GM13977 (cell line): ENCODE measurements at places on chromosomes 11 and 22.

DNA sequence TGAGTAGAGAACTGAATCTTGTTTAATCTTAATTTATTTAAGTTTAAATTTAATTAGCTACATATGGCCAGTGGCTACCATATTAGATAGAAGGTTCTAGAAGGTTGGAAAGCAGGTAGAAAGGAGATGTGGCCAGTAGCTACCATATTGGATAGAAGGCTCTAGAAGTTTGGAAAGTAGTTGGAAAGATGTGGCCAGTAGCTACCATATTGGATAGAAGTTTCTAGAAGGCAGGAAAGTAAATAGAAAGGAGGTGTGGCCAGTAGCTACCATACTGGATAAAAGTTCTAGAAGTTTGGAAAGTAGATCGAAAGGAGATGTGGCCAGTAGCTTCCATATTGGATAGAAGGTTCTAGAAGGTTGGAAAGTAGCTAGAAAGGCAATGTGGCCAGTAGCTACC lies 2.2 kb downstream of the CRYBA4 start:
- DNase-seq: no peak

DNA sequence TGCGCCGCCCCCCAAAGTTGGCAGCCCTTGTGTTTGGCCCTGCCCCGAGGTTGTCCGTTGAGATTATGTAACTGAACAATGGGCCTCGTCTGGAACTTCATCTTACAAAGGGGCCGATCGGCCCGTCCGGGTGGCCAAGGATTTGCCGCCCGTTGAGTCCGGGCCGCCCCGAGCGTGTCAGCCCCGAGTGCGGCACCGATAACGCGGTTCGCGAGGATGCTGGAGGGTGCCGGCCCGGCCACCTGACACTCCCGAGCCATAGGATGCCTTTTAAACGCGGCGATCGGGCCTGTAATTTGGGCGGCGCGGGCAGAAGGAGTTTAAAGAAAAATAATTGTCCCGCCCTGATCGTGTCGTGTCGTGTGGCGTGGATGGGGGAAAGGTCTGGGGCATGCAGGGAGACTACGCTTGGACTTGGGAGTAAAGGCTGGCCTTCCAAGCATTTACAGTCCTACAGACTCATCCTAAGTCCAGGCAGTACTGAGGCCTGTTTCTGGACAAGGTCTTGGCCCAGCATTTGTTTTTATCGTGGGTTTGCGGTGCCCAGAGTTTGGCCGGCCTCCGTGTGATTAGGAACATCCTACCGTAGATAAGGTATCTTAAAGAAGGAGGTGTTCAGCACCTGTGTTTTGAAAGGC lies 1.3 kb downstream of the WEE1 start:
- no peak for DNase-seq

- no peak for DNase-seq
Observed at GRCh38 chr11:120020981-120021380, 116.9 kb downstream of the TRIM29 start.

GRCh38 chr11:46238967-46239800 lies 38.3 kb upstream of the CREB3L1 start:
- peak; percentile 92 for DNase-seq

DNA sequence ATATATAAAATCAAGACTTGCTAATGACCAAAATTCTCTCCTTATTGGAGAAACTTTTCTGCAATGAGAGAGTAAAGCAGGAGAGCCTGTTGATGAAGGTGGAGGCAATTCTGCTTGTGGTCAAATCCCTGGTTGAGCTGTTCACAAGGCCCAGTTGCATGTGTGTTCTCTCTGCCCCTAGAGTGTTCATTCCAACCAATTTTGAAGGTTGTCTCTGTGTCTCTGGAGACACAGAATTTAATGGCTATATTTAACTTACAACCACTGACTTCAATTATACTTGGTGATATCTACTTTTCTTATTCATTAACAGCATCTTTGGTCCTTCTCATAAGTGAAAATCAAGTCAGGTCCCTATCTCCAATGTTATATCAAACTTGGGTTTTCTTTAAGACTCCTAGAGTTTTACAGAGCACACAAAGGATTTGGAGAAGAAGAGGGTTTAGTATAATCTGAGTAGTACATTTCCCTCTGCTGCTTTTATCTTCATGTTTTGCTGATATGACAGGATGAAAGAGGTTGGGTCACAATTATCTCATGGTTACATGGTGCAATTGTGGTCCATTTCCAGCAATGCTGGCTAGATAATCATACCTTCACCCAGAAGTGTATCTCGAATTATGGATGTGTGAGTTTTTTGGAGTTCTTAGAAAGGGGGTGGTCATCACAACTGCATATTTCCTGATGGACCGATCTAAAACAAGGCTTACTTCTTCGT lies 4.0 kb downstream of the OOSP4A start:
- no peak for DNase-seq

DNA sequence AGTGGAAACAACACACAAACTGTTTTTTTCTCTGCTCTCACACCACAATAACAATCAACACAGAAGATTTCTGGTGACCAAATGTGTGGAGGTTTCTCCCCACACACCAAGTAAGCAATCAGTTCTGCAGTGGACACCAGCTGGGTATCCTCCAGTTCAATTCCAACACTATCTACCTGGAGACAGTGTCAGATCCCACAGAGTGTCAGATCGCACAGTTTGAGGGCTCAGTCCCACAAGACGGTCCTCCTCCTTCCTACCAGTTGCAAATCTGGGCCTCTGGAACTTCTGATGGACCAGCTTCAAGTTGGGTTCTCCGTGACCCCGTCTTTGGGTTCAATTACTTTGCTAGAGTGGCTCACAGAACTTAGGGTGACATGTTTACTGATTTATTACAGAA lies 9.0 kb downstream of the SWAP70 start:
- DNase-seq: no peak

DNA sequence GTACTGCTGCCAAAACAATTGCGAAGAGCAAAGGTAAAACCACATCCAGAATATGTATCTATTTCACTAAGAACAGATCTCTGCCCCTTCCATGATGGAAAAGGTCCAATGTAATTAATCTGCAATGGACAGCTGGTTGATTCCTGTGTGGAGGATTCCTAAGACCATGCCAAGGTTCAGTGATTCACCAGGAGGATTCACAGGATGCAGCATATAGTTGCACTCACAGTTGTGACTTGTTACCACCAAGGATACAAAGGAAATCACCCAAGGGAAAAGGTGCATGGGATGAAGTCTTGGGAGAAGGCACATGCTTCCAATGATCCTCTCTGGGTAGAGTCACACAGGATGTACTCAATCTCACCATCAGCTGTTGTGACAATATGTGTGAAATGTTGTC lies 35.1 kb upstream of the CUL5 start:
- DNase-seq: no peak

DNA sequence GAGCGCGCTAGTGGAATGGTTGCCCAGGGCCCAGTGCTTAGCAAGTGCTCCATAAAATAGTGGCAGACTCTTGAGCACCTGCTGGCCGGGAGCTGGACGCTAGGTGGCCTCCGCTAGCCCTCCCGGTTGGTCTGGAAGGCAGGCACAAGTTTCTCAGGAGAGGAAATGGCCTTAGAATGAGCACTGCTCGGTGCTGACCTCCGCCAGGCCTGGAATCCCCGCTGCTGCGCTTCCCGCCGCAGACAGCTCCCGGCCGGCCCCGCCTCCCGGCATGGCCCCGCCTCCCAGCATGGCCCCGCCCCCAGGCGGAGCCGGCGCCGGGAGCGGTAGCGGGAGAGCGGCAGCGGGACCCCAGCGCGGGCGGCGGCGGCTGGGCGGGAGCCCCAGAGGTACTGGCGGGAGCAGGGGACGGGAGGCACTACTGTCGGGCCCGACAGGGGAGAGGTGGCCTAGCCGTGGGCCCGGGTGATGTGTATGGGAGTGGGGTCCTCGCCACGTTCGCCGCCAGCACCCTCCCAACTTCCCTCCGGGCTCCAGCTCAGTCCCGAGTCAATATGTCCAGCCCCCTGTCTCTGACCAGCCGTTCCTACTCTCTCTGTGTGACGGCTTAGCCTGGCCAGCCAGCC lies at the start of gene SIPA1:
TSS of gene SIPA1 (plus strand) at position 308 of the 626 bp plus-strand sequence. CDS start 2,821 bp downstream, outside the sequence.
- peak; percentile 90 for DNase-seq

DNA sequence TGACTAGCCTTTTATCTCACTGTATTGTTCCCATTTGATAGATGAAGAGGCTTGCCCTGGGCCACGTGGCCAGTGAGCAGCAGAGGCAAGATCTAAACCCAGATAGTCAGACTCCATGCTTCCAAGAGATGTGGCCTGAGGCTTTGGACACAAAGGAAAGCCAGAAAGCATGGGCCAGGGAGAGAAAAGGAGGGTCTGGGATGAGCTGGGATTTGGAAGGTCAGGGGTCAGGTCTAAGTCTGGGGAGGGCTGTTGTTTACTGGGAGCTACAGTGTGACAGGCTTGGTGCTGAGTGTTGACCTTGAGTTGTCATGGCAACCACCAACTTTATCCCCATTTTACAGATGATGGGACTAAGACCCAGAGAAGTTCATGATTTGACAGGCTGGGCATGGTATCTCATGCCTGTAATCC lies 2.1 kb downstream of the SLC35E4 start:
- no peak for DNase-seq

DNA sequence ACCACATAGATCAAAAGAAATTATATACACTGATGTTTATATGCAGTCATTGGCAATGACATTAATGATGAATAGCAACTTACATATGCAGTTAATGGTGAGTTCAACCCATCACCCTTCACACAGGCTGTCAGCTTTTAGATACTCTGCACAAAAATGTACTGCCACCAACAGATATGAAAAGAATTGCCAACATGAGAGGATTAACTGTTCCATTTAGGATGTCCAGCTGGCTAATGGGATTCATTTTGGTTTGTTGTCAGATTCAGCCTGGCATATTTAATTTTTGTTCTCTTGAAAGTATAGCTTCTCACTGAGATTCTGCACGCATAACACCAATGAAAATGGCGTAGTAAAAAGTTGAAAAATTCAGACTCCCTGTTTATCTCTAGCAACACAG lies 554.0 kb upstream of the ARHGAP42 start:
- DNase-seq: no peak

GRCh38 chr11:79493555-79494171 lies 52.8 kb upstream of the TENM4 start:
- peak; percentile 81 for DNase-seq

DNA sequence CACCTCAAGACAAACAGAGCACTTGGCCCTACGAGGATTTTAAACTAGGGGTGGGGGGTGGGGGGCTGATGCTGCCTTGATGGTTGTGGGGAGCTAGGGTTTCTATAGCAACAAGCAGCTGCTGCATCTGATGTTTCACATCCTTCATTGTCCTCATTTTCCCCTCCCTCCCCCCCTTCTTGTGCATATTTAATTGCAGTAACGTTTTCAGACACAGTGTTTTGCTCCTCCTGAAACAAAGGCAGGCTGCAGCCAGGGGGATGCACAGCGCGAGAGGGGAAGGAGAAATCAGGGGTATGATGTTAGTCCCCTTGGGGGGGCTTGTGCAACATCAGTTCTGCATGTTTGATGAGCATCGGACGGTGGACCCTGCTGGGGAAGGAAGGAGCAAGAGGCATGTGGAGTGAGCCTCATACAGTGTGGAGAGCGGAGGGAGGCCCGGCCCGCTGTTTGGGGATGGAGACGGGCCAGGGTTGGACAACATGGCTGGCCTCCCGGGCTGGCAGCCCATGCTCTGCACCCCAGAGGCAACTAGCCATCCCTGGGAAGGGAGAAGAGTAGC lies 208.3 kb downstream of the CEP164 start:
- DNase-seq: no peak

- DNase-seq: peak; percentile 81
Observed at GRCh38 chr22:26330971-26331625, 98.0 kb upstream of the ASPHD2 start.

- DNase-seq: no peak
Observed at GRCh38 chr11:103491777-103492176, 382.6 kb downstream of the DYNC2H1 start.

DNA sequence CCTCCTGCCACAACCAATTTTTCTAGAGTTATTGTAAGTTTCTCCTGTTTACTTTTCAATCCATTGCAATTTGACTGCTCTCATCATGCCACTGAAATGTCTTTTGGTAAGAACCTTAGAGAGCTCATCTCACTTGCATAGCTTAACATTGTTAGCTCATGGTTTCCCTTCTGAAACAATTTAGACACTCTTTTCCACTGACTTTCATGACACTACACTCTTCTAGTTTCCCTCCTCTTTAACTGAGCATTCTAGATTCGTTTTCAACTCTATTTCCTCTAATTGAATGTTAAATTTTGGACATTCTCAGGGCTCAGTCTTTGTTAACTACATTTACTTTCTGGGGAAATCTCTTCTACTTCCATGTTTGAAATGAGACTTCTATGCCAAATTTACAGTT lies 369.1 kb downstream of the JRKL start:
- DNase-seq: no peak

DNA sequence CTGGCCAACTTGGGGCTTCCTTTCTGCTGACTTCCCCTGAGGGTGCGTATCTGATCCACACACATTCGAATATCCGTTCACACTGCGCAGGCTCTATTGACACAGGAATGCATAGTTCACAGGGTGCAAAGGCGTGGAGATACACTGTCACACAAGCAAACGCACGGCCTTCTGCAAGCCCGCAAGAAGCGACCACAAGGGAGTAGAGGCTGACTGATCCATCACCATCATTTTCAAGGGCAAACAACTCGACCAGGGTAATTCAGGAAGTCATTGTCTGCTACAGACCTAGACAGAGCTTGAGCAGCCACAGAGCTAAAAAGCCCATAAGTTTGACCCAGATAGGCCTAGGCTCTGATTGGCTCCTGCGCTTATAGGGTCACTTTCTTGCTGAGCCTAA lies 392.3 kb downstream of the MN1 start:
- no peak for DNase-seq

DNA sequence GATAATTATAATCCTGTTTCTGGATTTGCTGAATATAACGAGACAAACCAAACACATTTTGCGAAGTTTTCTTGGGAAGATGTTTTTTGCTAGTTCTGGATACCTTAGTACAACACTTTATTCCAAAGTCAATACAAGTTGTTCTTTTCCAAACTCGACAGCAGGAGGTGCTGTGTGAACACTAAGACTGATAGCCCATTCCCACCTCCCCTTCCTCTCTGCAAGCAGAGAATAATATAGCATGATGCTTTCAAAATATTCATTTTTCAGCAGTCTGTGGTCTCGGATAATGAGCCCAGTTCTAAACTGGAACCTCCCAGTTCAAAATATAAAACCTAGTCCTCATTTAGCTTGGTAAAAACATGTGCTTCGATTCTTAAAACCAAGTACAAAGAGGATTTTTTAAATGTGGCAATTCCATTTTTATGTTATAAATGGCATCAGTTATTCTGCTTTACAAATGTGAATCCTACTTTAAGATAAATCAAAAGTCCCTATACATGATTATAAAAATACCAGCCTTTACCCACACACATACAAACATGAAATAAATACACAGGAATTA lies 129.1 kb downstream of the DCDC1 start:
- no peak for DNase-seq

- no peak for DNase-seq
Observed at GRCh38 chr11:130414107-130415080, 14.0 kb downstream of the ADAMTS8 start.
